ENCODE measurements at places on chromosomes 7 and 10.

GRCh38 chr7:110507832-110508231 is 583.1 kb upstream of the LRRN3 start:
- DNase-seq = no peak

- no peak for DNase-seq
Observed at GRCh38 chr10:112335868-112336265, 38.0 kb upstream of the ACSL5 start.

DNA sequence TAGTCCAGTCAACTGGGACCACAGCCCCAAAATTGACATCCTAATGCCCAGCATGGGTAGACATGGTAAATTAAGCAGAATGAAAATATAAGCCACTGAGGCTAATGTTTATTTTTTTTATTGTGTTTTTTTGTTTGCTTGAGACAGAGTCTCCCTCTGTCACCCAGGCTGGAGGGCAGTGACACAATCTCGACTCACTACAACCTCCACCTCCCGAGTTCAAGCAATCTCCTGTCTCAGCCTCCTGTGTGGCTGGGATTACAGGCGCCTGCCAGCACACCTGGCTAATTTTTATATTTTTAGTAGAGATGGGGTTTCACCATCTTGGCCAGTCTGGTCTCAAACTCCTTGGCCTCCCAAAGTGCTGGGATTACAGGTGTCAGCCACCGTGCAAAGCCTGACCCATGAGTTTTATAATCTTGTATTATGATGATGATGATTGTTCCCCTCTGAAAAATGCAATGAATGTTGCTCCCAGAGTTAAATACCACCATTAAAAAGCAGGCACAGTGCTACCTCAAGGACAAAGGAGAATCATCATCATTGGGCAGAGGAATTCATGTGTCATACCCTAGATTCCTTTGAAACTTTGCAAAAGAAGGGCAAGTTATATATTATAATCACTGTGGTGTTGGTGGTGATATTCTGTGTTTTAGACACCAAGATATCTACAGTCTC is 228.0 kb downstream of the PARD3 start:
- no peak for DNase-seq

DNA sequence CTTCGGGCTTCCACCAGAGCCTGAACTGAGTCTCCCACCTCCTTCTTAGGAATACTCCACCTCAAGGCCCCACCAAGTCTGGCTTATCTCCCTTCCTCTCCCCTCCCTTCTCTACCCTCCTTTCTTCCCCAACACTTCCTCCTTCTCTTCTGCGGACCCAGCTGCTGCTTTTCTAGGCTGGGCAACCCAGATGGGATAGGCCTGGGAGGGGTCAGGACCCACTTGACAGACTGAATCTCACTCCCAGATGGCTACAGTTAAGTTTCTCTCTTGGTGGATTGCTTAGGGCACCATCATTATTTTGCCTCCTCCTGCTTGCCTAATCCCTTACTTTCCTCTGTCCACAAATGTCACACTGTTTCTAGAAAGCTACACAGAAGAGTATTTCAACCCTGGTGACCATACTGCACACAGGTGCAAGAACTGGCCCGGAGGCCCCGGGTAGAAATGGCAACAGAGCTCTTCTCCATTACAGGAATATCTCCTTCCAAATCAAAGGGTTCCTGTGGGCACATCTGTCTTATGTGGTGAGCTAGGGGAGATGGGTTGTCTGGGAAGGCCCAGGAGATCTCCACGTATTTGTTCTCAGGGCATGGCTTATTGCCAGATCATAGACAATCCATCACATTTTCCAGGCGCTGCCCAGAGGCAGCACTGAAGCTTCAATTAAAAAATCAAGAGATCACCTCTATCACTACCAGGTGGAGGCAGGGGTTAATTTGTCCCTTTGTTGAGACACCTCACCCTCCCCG is 5.1 kb upstream of the HOXA11 start:
- no peak for DNase-seq

- peak; percentile 51 for DNase-seq
Observed at GRCh38 chr7:1693991-1694524, 24.0 kb downstream of the ELFN1 start.

GRCh38 chr10:75195035-75195763 is 15.4 kb upstream of the VDAC2 start:
- DNase-seq = peak; percentile 31

GRCh38 chr10:48604991-48605508 is at the start of gene ARHGAP22:
Gene ARHGAP22, minus strand, starts transcription at chr10:48605073. Its CDS starts 277 bp downstream, at chr10:48604796.
- DNase-seq = no peak

GRCh38 chr10:122112021-122112616 is 123.2 kb downstream of the TACC2 start:
- DNase-seq = no peak

- no peak for DNase-seq
Observed at GRCh38 chr10:35416619-35417312, 80.5 kb downstream of the CCNY start.

DNA sequence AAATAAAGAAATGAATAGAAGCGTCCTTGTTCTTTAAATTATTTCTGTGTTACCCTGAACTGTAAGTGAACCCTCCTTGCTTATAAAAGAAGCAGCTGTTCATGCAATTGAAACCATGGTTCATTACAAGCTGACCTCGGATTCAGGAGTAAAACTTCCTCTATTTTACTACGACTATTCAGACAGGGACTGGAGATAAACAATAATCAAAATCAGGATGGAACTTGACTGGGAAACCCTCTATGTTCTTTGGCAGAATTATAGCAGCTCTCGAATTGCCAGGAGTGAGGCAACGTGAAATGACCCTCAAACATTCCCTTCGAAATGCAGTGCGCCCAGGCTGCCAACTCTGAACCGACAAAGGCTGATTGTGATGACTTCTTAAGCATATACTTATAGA is 172.1 kb downstream of the CYP26A1 start:
- DNase-seq = no peak

- no peak for DNase-seq
Observed at GRCh38 chr10:82319074-82319473, 444.1 kb downstream of the NRG3 start.

GRCh38 chr10:31509989-31510388 is 191.0 kb downstream of the ZEB1 start:
- no peak for DNase-seq

- no peak for DNase-seq
Observed at GRCh38 chr7:7327423-7327822, 145.1 kb downstream of the C1GALT1 start.

DNA sequence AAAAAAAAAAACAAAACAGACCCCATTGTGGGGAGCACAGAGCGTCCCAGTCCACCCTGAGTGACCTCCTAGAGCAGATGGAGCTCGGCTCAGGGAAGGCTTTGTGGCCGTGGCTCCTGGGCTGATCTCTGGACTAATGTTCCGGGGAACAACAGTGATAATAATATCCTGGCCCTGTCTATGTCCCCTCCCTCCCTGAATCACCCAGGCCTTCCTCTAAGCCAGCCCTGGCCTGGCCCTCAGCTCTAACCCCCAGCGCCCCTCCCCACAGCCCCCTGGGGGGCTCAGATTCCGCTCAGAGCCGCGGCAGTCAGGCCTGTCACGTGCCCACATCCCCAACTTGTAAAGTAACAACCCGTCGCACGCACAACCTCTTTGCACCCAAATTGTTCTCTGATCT is 48.3 kb downstream of the MICALL2 start:
- no peak for DNase-seq

DNA sequence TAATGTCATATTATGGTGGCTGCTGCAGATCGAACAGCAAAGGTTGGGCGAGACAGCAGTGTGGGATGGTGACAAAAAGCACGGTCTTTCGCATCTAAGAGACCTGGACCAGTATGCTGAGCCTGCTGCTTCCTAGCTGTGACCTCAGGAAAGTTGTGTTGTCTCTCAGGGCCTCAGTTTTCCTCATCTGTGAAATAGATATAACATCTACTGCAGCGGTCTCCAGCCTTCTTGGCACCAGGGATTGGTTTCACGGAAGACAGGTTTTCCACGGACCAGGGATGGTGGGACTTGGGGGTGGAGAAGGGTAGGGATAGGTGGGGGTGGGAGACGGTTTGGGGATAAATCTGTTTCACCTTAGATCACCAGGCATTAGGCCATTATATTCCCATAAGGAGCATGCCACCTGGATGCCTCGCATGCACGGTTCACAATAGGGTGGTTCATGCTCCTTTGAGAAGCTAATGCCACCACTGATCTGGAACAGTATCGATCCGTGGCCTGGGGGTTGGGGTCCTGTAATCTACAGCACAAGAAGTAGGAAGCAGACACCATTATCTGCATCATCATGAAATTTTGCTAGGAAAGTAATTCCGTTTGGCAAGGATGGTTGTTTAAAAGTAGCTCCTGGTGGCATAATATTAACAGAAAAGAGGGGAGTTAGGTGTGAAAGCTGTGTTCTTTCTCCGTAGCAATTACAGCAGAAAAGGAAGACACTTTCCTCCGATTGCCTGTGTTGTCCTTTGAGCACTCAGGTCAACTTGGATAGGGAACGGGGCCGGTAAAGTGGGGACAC is 10.8 kb downstream of the KLF6 start:
- no peak for DNase-seq

GRCh38 chr7:34739651-34740300 is 81.8 kb downstream of the NPSR1 start:
- DNase-seq = no peak

GRCh38 chr10:58502956-58503355 is 9.7 kb upstream of the BICC1 start:
- no peak for DNase-seq

- DNase-seq = no peak
Observed at GRCh38 chr10:92830478-92831389, 17.6 kb upstream of the EXOC6 start.

DNA sequence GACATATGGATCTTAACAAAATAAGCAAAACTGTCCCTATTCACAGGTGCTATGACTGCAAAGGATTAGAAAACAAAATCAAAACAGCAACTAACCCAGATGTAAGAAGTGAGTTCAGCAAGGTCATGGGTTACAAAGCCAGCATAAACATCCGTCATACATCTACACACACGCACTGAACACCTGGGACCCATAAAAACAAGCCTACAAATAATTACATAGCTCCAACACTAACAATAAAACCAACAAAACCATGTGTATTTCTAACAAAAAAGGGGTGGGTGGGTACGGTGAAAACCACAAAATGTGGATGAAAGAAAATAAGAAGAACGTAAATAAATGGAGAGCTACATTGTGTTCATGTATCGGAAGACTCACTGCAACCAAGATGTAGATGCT is 256.8 kb downstream of the ELFN1 start:
- DNase-seq = no peak

- DNase-seq = no peak
Observed at GRCh38 chr10:32489901-32490300, 44.0 kb downstream of the CCDC7 start.

DNA sequence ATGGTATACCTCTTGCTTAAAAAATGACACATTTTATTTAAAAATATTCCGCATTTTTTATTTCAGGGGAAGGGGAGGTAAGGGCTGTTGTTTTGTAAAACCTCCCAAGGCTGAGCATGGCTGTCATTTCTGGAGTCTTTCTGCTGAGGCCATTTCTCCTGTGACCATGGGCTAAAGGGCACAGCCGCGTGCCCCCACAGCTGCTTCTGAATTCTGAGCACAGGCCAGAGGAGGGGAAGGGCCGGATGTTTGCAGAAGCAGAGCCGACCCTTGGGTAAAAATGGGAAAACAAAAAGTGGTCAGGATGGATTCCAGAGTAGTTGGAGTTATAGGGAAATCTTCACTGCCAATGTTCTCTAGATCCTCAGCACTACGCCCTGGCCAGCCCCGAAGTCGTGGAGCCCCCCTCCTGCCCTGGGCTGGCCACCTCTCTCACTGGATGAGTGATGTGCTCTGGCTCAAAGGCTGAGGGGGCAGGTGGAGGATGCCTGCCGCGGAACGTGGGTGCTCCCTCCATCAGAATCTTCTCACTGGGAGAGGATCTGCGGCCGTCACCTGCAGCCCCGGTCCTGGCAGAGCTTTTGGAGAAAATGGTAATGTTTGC is 131.3 kb upstream of the ZEB1 start:
- DNase-seq = no peak

GRCh38 chr7:11221984-11222383 is 248.3 kb downstream of the PHF14 start:
- DNase-seq = no peak

GRCh38 chr10:116689744-116690143 is 52.6 kb downstream of the HSPA12A start:
- no peak for DNase-seq

- no peak for DNase-seq
Observed at GRCh38 chr7:140142031-140142430, 34.8 kb downstream of the KDM7A start.

- DNase-seq = no peak
Observed at GRCh38 chr7:254337-255037, 35.5 kb upstream of the FOXL3 start.

- DNase-seq = no peak
Observed at GRCh38 chr7:152478140-152478539, 42.3 kb upstream of the KMT2C start.

GRCh38 chr10:108901781-108902618 is 1021.3 kb downstream of the XPNPEP1 start:
- DNase-seq = no peak

DNA sequence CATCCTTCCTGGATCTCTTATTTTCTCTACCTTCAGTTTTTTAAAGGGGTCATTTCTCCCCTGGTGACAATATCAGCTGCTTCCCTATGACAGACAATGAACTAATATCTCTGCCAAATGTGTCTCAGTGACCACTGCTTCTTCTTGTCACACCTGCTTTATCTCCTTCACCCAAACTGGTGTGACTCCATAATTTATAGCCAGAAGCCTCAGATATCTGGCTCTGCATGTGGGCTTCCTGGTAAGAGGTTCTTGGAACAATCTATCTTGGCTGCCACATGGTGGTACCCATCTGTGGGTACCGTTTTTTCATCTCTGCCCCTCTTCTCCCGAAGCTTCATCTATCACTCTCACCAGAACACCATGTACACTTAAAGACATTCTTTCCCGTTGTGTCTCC is 37.0 kb downstream of the CPVL start:
- DNase-seq = no peak

GRCh38 chr7:45239486-45239885 is 81.9 kb downstream of the RAMP3 start:
- DNase-seq = no peak

DNA sequence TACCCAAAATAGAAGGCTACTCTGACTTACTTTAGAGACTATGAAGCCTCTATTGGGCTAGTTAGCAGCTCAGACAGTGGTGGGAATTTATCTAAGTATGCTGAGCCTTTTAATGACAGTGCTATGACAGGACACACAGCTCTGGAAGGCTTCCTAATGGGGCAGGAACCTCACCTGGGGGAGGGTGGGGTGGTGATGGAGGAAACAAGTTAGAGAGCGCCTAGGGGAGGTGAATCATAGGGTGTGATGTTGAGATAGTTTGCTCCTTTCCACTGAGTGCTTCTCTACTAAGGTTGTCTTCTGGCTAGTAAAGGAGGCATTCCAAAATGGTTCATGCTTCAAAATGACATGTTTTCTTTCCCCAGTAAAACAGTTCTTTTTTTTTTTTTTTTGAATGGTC is 42.1 kb downstream of the PPP1R9A start:
- no peak for DNase-seq
